ENCODE measurements at places on chromosomes 7 and 10. TPM values are rescaled to one million over a fixed set of nuclear protein-coding genes. Genes with fewer than 3 reads are reported as not detected.

The RASA4 gene
- total RNA-seq = 39.3 TPM

The MMD2 gene
- not detected for total RNA-seq

The CYP2C18 gene
- total RNA-seq = not detected

The CASP7 gene
- 56.0 TPM for total RNA-seq

The PDE1C gene
- total RNA-seq = not detected

The SFTPA2 gene
- total RNA-seq = not detected

The PAX2 gene
- not detected for total RNA-seq

The CADPS2 gene
- not detected for total RNA-seq

The MPP7 gene
- 3.7 TPM for total RNA-seq

The SORCS1 gene
- total RNA-seq = not detected

The ZNF804B gene
- total RNA-seq = not detected

DNA sequence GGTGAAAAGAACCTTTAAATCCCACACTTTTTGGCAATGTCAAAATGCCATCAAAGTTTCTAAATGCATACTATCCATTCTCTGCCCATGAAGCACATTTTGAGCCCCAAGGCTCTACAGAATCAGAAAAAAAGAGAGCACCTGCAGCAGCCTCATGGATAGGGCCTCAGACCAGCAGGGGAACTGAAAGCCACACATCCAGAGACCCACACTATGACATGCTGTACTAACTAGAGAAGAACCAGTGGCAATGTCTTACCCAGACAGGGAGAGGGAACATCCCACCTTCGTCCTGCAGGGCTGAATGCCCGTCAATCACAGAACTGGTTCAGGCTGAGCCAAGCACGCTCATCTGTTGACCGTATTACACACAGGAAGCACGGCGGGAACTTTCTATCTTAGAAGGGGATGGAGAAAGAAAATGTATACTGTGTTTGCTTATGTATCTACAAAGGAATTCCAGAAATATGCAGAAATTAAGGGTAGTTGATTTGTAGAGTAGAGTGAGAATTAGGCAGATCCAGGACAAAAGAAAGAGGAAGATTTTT, 237.2 kb downstream of the GLI3 start:
- no peaks in the 10 kb centered on the region for H3K4me1 ChIP-seq
- H3K36me3 ChIP-seq = no peaks in the 10 kb centered on the region
- peaks cover 9% of the 10 kb centered on the region for H3K27me3 ChIP-seq
- H3K27ac ChIP-seq = no peak overlapping the region
- H3K4me3 ChIP-seq = no peak overlapping the region

- DNase-seq = no peak
- peak overlapping the region; percentile 40 for H3K27ac ChIP-seq
- peaks cover 13% of the 10 kb centered on the region for H3K4me1 ChIP-seq
- H3K27me3 ChIP-seq = no peaks in the 10 kb centered on the region
- H3K36me3 ChIP-seq = no peaks in the 10 kb centered on the region
These were observed 18.0 kb downstream of the CNNM2 start for GRCh38 chr10:102935939-102936605.

DNA sequence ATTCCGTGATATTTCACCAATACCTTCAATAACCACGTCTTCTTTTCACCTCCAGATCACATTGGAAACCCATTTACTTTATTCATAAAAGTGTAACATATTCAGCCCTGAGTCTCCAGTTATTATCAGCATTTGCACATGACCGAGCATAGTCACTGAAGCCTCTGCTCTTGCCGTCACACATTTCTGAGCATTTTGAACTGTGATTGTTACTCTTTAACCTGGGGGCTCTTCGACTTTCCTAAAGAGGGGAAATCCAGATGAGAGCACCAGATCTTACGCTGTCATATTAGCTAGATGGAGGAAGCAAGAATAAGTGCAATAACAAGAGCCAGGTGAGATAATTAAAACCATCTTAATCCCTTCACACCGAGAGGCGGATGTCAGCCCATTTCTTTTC, 260.0 kb upstream of the NRP1 start:
- H3K36me3 ChIP-seq = no peaks in the 10 kb centered on the region
- H3K4me1 ChIP-seq = no peaks in the 10 kb centered on the region
- H3K4me3 ChIP-seq = no peak overlapping the region
- DNase-seq = no peak

GRCh38 chr7:375321-375831, 85.4 kb downstream of the FOXL3 start:
- no peaks in the 10 kb centered on the region for H3K27me3 ChIP-seq
- no peak overlapping the region for H3K27ac ChIP-seq
- no peak for DNase-seq
- no peaks in the 10 kb centered on the region for H3K36me3 ChIP-seq
- no peak overlapping the region for H3K4me3 ChIP-seq

DNA sequence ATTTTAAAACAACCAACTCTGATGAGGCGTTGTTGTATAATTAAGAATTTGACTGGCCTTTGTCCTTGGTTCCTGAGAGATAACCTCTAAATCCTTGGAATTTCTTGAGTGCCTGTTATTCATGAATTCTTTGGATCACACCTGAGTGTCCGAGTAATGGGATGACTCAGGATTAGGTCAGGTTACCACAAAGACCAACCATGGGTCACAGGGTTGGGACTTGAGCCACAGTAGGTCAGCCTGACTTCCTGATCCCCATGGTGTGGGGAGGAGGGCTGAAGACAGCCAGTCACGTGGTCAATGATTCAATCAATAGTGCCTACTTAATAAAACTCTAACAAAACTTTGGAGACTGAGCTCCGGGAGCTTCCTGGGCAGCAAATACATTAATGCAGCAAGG, 192.5 kb downstream of the GFRA1 start:
- H3K36me3 ChIP-seq = no peaks in the 10 kb centered on the region
- H3K4me1 ChIP-seq = no peaks in the 10 kb centered on the region
- H3K27ac ChIP-seq = no peak overlapping the region
- H3K27me3 ChIP-seq = no peaks in the 10 kb centered on the region
- H3K4me3 ChIP-seq = no peak overlapping the region

- no peak for DNase-seq
- H3K27ac ChIP-seq = no peak overlapping the region
- H3K27me3 ChIP-seq = no peaks in the 10 kb centered on the region
- no peaks in the 10 kb centered on the region for H3K4me1 ChIP-seq
- no peak overlapping the region for H3K4me3 ChIP-seq
These were observed 109.3 kb upstream of the TCERG1L start for GRCh38 chr10:131420867-131421266.

DNA sequence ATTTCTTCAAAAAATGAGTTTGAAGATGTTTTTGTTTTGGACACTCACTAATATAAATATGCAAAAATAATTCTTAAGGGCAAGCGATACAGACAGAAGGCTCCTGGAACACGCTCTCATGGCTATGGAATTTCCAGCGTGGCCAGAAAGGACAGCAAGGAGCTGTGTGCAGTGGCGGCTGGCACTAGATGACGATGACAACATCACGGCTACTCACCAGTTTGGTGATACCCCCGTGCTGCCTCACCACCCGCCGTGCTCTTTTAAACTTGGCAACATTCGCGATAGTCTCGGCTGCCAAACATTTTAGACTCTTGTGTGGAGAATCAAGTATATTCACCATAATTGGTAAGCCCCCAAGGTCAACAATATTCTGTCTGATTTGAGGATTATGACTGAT, 54.9 kb downstream of the ODAD2 start:
- no peak for DNase-seq
- H3K27ac ChIP-seq = no peak overlapping the region
- no peaks in the 10 kb centered on the region for H3K36me3 ChIP-seq
- H3K4me3 ChIP-seq = no peak overlapping the region
- no peaks in the 10 kb centered on the region for H3K4me1 ChIP-seq
- peaks cover 8% of the 10 kb centered on the region for H3K27me3 ChIP-seq

DNA sequence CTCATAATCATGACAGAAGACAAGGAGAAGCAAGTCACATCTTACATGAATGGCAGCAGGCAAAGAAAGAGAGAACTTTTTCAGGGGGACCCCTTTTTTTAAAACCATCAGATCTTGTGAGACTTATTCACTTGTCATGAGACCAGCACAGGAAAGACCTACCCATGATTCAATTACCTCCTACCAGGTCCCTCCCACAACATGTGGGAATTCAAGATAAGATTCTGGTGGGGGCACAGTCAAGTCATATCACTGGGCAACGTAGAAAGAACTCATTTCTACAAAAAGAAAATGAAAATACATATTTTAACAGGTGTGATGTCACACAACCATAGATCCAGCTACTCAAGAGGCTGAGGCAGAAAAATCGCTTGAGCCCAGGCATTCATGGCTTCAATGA, 304.1 kb downstream of the IPMK start:
- H3K36me3 ChIP-seq = no peaks in the 10 kb centered on the region
- no peaks in the 10 kb centered on the region for H3K27me3 ChIP-seq
- no peaks in the 10 kb centered on the region for H3K4me1 ChIP-seq
- no peak overlapping the region for H3K4me3 ChIP-seq
- no peak for DNase-seq

DNA sequence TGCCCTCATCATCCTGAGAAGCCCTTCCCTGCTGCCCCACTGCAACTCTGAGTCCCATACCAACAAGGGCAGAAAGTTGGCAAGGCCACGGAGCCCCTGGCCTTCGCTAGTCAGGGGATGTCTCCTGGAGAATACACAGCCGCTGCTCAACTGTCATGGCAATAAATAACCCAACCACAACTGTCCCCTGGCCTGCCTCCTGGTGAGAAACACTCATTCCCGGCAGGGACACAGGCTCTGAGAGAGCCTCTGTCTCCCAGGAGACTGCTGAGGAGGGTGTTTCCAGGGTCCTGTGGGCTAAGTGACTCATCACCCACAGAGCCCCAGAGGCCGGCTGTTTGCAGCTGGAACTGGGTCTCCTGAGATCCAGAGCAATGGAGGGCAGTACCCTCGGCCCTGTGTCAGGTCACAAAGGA, 354.1 kb downstream of the TNS3 start:
- H3K27ac ChIP-seq = no peak overlapping the region
- H3K27me3 ChIP-seq = no peaks in the 10 kb centered on the region
- H3K4me1 ChIP-seq = no peaks in the 10 kb centered on the region
- no peak for DNase-seq
- H3K4me3 ChIP-seq = no peak overlapping the region
- no peaks in the 10 kb centered on the region for H3K36me3 ChIP-seq

GRCh38 chr7:99142727-99143520, 984 bp downstream of the SMURF1 start:
- peaks cover 9% of the 10 kb centered on the region for H3K36me3 ChIP-seq
- DNase-seq = peak; percentile 96
- peak overlapping the region; percentile 78 for H3K4me3 ChIP-seq
- H3K27ac ChIP-seq = peak overlapping the region; percentile 75
- peaks cover 6% of the 10 kb centered on the region for H3K27me3 ChIP-seq

GRCh38 chr7:44438816-44439215, 51.6 kb downstream of the NUDCD3 start:
- H3K4me1 ChIP-seq = peaks cover 19% of the 10 kb centered on the region
- no peak for DNase-seq
- H3K4me3 ChIP-seq = no peak overlapping the region
- no peaks in the 10 kb centered on the region for H3K27me3 ChIP-seq
- no peak overlapping the region for H3K27ac ChIP-seq

GRCh38 chr10:49257154-49257553, 41.8 kb upstream of the C10orf71 start:
- H3K27me3 ChIP-seq = peaks cover 5% of the 10 kb centered on the region
- peaks cover 8% of the 10 kb centered on the region for H3K4me1 ChIP-seq
- no peaks in the 10 kb centered on the region for H3K36me3 ChIP-seq
- DNase-seq = no peak
- H3K4me3 ChIP-seq = no peak overlapping the region

DNA sequence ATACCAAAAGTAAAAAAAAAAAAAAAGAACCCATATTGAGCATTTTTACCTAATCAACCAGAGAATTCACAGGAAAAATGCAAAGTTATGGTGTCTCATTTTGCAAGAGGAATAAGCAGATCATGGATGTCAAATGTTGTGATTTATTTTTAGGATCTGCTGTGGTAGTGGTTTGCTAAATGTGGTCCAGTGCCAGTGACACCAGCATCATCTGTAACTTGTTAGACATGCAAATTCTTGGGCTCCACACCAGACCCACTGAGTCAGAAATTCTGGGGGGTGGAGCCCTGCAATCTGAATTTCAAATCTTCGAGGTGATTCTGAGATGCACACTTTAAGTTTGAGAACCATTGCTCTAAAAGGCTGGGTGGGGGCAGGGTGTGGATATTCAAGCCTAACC, 30.1 kb upstream of the ZEB1 start:
- no peaks in the 10 kb centered on the region for H3K27me3 ChIP-seq
- no peaks in the 10 kb centered on the region for H3K36me3 ChIP-seq
- no peak overlapping the region for H3K4me3 ChIP-seq
- H3K27ac ChIP-seq = no peak overlapping the region
- H3K4me1 ChIP-seq = no peaks in the 10 kb centered on the region

GRCh38 chr10:127963136-127963535, 56.2 kb downstream of the PTPRE start:
- no peaks in the 10 kb centered on the region for H3K4me1 ChIP-seq
- H3K36me3 ChIP-seq = no peaks in the 10 kb centered on the region
- no peak overlapping the region for H3K27ac ChIP-seq
- DNase-seq = no peak
- H3K4me3 ChIP-seq = no peak overlapping the region

DNA sequence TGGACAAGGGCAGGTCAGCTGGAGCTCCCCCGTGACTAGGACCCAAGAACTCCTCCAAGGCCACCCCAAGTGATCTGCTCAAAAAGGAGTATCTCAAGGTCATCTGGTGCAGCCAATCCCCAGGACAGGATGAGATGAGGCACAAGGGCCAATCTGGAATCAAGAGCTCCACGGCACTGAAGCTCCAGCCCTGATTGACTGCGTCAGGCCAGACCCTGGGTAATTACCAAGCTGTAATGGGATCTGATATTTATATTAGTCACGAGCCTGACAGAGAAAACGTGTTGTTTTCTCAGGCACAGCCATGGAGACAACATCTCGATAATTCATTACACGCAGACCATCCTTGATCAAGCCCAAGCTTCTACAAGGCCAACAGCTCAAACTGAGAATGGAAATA, 4.2 kb downstream of the KCNMA1 start:
- H3K27me3 ChIP-seq = peaks cover 46% of the 10 kb centered on the region
- H3K27ac ChIP-seq = no peak overlapping the region
- peaks cover 2% of the 10 kb centered on the region for H3K4me1 ChIP-seq
- no peak for DNase-seq
- no peak overlapping the region for H3K4me3 ChIP-seq
